ENCODE measurements at places on chromosomes 5 and 9. TPM values are rescaled to one million over a fixed set of nuclear protein-coding genes. Genes with fewer than 3 reads are reported as not detected.

SMIM23 gene
- not detected for total RNA-seq

DNA sequence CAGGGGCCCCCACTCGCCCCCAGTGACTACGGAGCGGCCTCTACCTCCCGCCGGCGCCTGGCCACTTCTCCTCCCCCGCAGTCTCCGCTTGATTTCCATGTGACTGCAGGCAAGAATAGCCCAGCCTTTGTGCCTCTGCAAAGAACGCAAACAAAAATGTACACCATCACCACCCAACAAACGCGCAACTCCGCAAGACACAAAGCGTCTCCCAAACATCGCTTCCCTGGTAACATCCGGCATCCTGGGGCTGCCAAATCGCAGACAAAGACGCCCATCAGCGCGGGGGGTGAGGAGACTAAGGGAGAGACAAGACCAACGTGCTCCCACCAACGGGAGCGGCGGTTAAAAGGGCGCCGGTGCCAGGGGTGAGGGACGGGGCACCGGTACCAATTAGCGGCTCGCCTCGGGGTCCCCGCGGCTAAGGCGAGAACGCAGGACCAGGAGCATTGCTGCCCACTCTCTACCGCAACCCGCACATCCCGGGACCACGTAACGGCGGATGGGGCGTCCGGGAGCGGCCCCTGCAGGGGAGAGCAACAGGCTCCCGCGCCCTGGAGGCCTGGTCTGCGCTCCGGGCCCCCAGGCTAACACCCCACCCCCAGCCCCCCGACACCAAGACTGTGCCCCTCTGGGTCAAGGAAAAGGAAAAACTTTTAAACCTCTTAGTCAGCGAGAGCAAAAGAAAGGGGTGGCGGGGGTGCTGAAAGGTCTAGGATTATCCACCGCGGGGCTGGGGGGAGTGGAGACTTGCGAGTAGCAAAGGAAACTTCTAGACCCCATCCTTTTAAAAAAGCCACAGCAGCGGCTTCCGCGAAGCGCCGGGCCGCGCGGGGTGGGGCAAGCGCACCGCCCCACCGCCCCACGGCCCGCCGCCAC lies 885 bp downstream of the MPDZ start:
- DNase-seq: peak; percentile 55

DNA sequence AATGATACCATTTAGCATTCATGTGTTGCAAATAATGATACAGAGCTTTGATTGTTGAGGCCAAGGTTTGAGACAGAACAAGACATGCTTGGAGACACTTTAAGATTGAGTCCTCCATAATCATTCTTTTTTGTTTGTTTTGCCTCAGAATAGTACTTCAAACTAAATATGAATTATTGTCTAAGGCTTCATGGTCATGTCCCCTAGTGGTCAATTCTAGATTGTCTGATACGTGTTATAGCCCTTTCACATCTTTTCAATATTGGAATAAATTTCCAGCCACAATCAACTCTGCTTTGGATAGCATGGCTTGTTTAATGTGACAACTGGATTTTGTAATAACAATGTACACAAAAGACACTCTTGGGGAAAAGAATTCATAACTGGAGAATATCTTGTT lies 64.2 kb downstream of the PRLR start:
- DNase-seq: no peak

- DNase-seq: no peak
Measured at GRCh38 chr9:133344071-133344470, 3.9 kb downstream of the MED22 start.

- no peak for DNase-seq
Measured at GRCh38 chr9:10238087-10238486, 374.7 kb downstream of the PTPRD start.

GRCh38 chr9:8604201-8604600 lies 804.6 kb upstream of the DMAC1 start:
- no peak for DNase-seq

- no peak for DNase-seq
Measured at GRCh38 chr5:112202694-112203093, 216.4 kb downstream of the EPB41L4A start.

SLC4A9 gene
- total RNA-seq: not detected

DNA sequence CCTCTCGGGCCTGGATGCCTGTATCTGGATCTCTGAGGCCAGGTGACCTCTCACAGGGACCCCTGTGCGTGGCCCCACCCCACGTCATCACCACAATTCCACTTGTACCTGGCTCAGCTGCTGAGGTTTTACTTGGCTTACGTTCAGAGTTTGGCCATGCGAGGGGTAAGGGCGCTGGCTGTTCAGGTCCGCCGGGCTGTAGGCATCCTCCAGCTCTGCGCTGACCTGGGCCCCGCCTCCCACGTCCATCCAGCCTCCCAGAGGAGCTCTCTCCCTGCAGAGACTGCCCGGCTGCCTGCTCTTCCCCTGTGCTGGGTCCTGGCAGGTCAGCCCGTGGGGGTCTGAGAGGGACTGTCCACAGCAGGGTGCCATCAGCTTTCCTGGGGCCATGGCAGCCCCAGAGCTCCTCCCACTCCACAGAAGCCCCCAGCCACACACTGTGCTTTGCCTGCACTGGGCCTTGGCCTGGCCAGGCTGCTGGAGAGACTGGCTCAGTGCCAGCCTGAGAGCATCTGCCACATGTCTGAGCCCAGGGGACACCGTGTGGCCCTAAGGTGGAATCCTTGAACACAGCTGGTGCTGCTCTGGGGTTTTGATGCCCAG lies 43.6 kb downstream of the SLC6A3 start:
- DNase-seq: no peak

GABBR2 gene
- not detected for total RNA-seq

TMEM215 gene
- total RNA-seq: not detected

TMEM8B gene
- 3.6 TPM for total RNA-seq

- peak; percentile 47 for DNase-seq
Measured at GRCh38 chr9:91056917-91057316, 255.3 kb downstream of the SYK start.

GRCh38 chr5:34014626-34015025 lies 6.8 kb upstream of the AMACR start:
- DNase-seq: peak; percentile 51

PCDHB15 gene
- 3.8 TPM for total RNA-seq

DNA sequence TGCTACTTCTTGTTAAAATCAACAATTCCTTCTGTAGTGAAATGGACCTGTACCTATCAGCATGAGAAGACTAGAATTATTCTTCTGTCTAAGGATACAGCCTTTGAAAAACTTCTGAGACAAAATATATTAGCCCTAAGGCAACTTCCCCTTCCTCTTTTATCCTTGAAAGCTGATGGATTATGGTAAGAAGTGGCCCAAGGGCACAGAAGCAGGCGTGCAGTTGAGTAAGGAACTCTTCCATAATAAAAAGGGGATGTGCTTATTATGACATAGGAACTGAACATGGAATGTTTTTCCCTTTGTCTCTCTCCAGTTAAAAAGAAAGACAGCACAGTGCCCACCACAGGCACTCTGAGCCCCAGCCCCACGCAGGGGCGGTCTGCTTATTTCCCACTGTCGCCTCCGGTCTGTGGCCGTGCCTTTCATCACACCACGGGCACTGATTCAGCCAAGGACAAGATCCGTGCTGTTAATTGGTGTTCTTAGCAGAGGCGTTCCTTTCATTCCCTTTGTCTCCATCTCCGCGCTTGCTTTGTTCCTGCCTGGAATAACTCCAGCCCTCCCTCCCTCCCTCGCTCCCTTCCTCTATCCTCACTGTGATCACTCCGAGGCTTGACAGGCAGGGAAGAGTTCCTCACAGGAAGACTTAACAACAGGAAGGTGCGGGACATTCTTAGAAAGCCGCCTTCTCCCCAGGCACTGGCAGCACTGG lies 135.9 kb upstream of the OTULINL start:
- no peak for DNase-seq

Data from LHCN-M2 (cell line).